ENCODE measurements at places on chromosomes 3 and 15.

- DNase-seq: no peak
These were observed 86.7 kb upstream of the IQSEC1 start for GRCh38 chr3:13159890-13160289.

- no peak for DNase-seq
These were observed 40.7 kb downstream of the RFT1 start for GRCh38 chr3:53089511-53089910.

- no peak for DNase-seq
These were observed 25.4 kb upstream of the ALPK3 start for GRCh38 chr15:84791763-84792162.

- DNase-seq: no peak
These were observed 28.5 kb downstream of the PTPRG start for GRCh38 chr3:61589856-61590255.

GRCh38 chr3:104291437-104291851, 1075.3 kb upstream of the ALCAM start:
- DNase-seq: no peak

DNA sequence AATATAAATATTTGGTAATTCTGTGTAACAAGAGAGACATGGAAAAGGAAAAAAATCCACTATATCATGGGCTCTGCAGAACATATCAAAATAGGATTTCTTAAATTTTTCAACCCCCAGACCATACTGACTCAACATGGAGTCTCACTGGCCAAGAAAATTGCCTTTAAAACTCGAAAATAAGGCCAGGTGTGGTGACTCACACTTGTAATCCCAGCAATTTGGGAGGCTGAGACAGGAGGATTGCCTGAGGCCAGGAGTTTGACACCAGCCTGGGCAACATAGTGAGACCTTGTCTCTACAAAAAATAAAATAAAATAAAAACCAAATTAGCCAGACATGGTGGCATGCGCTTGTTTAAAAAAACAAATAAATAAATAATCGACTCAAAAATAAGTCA, 294.4 kb upstream of the TPRG1 start:
- DNase-seq: no peak

DNA sequence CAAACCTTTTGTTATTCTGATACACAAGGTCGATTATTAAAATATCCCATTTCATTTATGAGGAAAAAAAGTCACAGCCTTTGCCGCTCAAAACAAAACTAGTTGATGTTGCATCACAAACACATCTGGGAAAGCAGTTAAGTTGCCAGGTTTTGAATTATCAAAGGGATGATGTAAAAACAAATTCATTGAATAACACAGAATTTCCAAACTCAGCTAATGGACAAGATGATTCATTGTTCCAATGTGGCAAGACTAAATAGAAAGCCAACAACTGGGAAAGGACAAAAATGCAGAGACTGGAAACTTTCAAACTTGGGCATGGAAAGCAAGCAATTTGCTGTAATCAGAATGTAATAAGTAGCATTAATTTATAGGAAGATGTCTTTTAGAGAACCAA, 610.0 kb upstream of the ZNF385D start:
- no peak for DNase-seq

DNA sequence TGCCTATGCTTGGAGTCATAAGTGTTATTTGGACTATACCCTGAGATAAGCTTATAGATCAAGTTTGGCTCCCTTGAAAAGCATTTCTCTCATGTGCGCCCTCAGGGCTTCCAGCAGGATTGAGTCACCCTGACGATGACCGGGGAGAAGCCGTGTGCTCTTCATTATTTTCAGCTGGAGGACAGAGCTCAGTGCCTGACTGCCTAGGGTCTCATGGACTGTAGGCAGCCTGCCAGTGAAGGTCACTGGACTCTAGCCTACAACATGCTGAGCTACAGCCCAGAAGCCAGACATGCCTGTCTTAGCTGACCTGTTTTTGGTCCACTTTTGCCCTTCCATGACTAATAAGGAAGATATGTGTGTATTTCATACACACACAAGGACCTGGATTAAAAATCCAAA, 31.6 kb upstream of the NUDT16 start:
- DNase-seq: no peak

DNA sequence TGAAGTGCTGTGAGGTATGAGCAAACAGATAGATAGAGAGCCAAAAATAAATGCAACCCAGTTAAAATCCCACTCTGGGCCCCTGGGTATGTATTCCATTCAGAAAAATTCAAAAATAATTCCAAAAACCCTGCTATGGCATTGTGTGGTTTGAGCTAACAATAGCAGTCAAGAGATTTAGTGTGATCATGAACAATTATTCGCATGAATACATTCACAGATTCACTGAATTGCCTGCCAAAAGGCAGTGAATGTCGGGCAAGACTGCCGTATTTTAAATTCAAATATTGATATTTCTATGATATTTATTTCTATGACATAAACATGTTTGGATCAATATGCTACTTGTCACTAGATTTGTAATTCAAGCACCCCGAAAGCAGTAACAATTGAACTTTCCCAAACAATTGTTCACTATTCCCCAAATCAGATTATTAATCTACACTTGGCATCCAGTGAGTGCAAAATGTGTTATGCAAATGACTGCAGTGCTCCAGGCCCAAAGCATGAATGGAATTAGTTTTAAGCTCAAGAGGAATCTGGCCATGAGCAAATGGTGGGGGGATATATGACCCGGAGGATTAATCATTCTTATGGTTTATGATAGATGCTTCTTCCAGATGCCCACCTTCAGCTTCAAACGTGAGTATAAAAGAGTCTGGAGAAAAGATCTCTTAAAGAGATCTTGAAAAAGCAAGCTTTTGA, 417.0 kb upstream of the MEIS2 start:
- no peak for DNase-seq

DNA sequence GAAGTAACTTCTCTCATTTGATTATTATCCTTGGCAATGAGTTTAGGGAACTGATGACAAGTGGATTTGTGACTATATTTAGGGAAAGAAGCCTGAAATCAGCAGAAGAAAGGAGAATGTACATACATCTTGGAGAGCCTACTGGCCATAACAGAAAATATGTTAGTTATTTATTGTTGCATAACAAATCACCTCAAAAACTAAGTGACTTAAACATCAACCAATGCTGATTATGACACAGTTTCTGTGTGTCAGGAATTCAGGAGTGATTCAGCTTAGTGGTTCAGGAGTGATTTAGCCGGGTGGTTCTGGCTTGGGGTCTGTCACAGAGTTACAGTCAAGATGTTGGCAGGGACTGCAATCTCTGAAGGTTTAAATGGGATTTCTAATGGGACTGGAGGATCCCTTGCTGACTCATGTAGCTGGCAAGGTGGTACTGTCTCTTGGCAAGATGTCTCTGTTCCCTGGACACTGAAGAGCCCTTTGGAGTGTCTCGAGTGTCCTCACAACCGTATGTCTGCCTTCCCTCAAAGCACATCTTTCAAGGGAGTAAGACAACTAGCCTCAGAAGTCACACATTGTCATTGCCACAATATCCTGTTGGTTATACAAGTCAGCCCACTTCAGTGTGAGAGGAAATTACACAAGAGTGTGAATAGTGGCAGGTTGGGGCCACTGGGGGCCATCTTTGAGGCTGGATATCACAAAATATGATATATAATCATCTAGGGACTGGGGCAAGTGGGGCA, 248.9 kb downstream of the SV2B start:
- DNase-seq: no peak

DNA sequence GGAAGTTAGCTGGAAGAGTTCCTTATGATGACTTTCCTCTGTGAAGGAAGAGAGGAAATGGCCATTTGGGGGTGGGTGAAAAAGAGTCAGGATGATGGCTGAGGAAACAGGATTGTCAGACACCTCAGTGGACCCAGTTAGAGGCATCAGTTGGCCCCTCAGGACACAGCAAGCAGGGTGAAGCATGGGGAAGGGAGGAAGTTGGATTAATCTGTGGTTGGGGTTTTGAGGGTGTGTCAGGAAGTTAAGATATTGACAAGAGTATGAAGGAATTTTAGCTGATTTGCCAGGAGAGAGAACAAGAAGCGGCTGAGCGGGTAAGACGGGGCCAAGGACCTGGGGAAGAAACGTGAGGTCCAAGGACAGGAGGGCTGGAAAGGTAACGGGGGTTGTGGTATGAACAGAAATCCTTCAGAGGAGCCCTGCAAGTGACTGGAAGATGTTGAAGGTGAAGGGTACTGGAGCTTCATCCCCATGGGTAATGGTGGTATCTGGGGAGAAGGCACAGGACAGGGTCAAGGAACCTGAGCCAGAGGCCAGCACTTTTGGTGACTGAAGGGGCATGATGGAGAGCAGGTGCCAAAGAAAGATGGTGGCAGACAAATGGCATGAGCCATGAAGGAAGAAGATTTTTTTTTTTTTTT, 2.7 kb downstream of the UQCC5 start:
- no peak for DNase-seq

- DNase-seq: no peak
These were observed 62.3 kb downstream of the FBLN2 start for GRCh38 chr3:13611221-13611620.

DNA sequence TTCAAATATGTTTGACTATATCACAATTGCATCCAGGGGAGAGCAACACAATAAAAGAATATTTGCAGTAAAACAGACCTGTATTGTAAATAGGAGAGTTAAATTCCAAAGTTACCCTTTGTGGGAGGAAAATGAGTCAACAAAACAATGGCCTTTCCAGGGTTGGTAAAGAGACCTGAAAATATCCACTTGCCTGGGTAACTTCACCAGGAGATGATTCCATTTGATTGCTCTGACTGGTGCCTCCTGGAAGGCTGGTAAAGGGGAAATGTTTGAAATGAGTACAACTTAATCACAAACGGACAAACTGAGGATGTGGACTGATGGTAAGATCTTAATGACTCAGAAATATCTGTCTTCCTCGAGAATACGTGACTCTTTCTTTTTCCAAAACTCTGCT, 43.6 kb upstream of the SRGAP3 start:
- DNase-seq: no peak

GRCh38 chr3:146200461-146201220, 39.7 kb upstream of the PLOD2 start:
- DNase-seq: no peak

DNA sequence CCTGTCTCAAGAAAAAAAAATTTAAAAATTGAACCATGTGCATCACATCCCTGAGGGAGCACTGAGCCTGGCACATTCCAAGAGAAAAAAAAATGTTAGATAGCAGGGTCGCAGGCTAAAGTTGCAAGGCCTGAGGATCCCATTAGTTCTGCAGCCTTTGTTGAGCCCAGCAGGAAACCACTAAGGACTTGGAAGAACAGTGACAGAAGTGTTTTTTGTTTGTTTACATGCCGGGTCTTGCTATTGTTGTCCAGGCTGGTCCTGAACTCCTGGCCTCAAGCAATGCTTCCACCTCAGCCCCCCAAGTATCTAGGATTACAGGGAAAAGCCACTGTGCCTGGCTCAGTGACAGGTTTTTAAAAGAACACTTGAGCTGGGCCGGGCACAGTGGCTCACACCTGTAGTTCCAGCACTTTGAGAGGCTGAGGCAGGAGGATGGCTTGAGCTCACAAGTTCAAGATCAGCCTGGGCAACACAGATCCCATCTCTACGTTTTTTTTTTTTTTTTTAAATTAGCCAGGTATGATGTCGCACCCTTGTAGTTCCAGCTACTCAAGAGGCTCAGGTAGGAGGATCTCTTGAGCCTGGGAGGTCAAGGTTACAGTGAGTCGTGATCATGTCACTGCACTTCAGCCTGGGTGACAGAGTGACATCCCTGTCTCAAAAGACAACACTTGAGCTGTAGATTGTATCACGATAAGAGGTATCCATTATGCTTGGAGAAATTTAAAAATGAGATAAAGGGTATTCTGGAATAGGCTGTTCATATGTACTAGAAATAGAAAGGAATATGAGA, 15.2 kb downstream of the CHAC1 start:
- no peak for DNase-seq

GRCh38 chr3:18556503-18557135, 131.5 kb upstream of the SATB1 start:
- DNase-seq: peak; percentile 6

- DNase-seq: no peak
These were observed 972.0 kb downstream of the TUSC7 start for GRCh38 chr3:117681619-117682018.
